NB4 (cell line): ENCODE measurements at places on chromosomes 16 and 17.

DNA sequence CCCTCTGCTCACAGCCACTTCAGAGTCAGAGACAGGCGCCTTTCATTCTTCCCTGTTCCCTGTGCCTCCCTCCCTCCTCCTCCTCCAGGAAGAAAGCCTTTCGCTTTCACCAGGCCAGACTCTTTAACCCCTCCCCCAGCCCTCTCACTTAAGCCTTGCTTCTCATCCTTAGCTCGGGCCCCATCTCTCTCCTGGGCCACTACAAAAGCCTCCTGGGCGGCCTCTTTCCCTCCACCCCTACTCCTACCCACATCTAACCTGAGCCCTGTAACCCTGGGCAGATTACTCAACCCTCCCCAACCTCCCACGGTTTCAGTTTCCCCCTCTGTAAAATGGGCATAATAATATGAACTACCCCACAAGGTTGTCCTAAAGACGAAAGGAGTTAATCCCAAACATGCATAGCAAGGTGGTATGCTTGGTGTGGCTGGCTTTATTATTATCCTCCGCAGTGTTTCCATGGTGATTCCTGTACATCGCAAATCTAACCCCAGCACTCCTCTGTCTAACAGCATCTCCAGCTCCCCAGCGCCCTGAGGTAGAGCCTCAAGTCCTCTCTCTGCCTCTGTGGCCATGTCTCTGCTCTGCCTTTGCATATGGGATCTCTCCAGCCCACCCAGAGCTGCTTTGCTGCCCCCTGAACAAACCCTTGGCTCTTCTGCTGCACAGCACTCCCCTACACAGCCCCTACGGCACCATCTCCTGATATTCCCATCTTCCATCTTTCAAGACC, 17.7 kb downstream of the PIMREG start:
- DNase-seq, result no peak

DNA sequence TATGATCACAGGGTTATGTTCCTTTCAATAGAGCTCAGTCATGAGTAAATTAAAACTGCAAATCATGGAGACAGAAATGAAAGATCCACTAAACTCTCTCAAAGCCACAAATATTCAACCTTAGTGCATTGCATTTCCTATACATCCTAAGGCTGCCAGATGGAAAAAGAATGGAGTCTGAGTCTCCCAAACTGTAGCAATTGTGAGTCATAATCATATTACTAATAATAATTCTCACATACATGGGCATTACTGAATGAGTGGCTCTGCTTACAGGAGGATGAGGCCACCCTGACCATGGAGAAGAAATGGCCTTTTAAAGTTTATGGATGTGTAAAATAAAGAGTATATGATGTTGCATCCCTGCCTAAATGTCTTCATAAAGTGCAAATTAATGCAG, 3.2 kb downstream of the CA10 start:
- DNase-seq, result no peak

DNA sequence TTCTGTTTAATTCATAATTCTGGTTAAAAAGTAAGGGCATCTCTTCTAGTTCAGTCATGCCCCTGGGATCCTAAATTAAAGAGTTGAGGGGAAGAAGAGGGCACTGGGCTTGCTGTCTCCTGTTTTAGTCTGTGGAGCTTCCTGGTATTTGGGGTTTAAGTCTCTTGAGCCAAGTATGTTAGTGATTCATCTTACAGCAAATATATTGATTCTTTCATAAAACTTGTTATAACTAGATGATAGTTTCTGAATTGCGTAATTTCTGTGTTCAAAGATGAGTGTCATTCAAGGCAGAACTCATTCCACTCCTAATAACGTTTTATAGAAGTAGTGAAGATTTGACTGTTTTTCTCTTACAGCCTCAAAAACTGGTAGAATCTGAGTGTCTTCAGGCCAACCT, 1.7 kb downstream of the TXNDC17 start:
- no peak for DNase-seq

- DNase-seq, result no peak
These were observed 55.4 kb downstream of the CREBBP start for GRCh38 chr16:3825103-3825502.

GRCh38 chr17:72794152-72794551, 298.3 kb downstream of the SLC39A11 start:
- no peak for DNase-seq

DNA sequence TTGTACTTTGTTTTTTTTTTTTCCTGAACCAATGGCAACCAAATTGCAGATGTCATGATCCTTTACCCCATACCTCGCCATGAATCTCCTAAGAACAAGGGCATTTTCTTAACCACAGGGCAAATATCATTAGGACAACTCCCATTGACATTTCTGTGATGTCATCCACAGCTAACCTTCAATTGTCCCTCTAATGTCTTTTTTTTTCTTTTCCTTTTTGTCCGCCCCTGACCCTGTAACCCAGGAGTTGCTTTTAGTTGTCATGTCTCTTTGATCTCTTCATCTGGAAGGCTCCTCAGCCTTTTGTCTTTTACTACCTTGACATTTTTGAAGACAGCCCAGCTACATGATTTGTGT, 410 bp upstream of the NAGPA start:
- DNase-seq, result no peak

GRCh38 chr16:80317116-80317515, 223.7 kb upstream of the DYNLRB2 start:
- no peak for DNase-seq

- DNase-seq, result no peak
These were observed 8.8 kb downstream of the RASL10B start for GRCh38 chr17:35740216-35740615.

DNA sequence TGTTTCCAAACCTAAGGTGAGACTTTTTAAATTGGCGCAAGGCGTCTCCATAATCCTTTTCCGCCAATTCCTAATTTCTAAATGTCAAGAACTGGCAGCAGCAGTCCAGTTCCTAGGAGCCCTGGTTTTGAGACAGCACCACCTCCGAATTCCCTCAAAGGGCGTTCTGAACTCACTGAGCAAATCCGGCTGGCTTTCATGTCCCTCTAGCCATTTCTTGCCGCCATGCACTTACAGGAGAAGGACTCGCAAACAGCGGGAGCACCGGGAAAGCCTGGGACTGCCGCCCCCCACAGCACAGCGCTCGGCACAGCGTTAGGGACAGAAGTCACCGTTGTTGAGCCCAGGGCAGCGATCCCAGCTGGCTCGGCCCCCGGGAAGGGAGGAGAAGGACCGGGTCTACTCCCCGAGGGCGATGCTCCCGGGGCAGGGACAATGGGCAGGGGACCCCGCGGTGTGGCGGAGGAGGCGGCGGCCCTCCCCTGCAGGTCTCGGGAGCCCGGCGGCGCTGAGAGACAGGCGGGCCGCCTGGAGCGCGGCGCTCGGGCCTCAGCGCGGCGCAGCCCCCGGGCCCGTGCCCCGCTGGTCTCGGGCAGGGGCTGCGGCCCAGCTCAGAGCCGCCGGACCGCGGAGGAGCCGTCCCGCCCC, 545 bp downstream of the ARHGAP17 start:
- DNase-seq, result peak; percentile 56

DNA sequence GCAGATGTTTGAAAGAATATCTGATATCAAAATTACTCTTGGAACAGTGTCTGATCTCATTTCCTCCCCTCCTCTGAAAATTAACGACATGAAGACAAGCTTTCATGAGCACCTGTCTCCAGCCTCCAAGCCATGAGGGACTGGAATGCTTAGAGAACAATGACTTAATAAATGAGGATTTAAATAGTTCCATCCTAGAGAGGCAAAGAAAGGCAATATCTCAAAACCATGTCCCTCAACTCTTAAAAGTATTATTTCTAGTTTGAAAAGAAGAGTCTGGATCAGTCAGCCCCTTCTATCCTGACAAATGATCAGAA, 137.5 kb downstream of the ANKFN1 start:
- no peak for DNase-seq

DNA sequence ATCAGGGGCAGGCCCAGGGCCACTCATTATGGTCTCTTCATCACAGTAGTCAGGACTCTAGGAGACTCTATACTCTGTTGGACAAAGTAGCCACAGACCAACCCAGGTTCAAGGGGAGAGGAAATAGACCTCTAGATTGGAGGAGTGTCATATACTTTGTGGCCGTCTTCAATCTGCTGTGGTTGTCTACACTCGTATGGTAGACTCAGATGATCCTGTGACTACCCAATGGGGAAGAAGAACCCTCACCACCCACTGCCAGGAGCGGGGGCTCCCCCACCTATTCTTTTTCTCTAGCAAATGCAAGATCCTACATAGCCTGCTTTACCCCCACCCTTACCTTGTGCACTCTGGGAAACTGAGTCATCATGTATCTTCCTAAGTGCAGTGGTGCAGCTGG, 80.5 kb downstream of the KSR1 start:
- DNase-seq, result no peak

DNA sequence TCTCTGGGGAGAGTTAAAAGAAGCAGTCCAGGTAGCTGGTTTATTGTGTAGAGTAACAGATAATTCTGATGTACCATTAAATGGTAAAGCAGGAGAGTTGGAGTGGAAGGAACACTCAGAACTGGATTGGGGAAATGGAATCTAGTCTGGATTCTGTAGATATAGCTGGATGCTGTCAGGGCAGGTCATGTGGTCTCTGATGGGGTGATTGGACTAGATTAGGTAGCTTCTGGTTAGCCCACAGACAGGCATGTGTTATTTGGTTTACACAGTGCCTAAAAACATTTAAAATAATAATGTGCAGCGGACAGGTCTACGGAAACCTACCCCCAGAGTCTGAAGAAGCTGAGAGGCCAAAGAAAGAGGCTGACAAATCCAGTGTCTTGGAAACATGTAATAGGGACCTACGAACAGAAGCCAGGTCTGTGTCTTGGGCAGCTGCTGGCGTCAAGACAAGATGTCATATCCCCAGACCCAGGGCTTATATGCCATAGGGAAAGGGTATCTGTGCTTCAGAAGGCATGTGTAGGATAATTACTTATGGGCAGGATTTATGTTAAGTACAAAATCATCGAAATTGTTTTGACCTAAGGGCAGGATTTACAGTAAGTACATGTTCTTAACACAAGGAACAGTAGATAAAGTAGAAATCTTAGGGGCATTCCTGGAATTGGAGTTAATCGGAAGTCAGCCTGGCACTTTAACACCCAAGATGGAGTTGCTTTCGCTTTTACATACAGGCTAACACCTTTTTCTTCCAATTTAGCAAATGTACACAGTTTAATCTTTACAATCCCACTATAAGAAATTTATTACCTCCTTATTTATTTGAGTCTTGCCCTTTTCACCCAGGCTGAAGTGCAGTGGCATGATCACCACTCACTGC, 12.4 kb downstream of the LUC7L3 start:
- no peak for DNase-seq

- no peak for DNase-seq
These were observed 16.7 kb downstream of the GLYR1 start for GRCh38 chr16:4830408-4830807.

GRCh38 chr17:58487589-58488427, at the start of gene HSF5:
HSF5 (minus strand) TSS chr17:58488408; CDS start chr17:58488274, 134 bp downstream.
- DNase-seq, result no peak

DNA sequence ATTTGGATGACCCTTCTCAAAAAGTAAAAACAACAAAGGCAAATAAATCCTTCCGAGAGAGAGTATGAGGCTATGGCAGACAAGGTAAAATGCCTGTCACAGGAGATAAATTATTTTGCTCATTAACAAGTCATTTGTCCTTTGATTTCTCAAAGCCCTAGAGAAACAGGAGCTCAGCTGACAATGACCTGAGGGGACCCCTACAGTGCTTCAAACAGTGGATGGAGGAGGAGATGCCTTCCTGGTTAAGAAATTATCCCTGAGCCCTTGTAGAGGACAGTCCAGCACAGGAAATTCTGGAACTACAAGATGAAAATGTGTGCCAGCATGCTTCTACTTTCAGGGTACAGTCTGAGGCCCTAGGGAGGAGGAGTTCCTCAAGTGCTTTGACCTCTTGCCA, 24.0 kb upstream of the RHBDL3 start:
- DNase-seq, result no peak

DNA sequence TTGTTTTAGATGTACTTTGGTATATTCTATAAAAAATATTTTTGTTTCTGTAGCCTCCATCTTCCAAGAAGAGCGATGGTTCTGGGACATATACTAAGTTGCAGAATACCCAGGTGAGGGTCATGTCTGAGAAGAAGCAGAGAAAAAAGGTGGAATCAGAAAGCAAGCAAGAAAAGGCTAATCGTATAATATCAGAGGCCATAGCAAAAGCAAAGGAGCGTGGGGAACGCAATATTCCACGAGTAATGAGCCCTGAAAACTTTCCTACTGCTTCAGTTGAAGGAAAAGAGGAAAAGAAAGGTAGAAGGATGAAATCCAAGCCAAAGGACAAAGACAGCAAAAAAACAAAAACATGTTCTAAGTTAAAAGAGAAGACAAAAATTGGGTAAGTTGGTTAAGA, 154.6 kb downstream of the CHD9 start:
- DNase-seq, result no peak

GRCh38 chr17:52145476-52145875, 13.0 kb downstream of the CA10 start:
- DNase-seq, result no peak

DNA sequence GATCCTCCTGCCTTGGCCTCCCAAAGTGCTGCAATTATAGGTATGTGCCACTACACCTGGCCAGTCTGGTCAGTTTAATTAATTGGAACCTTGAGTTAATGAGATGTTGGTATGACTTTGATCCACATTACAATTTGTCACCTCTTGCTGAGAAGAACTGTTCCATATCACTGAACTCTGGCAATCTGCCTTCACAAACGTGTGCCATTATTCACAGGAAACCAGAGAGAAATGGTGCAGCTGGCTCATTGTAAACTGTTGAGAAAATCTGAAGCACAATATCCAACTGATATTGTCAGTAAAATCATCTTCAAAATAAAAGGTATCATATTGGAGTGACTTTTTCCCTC, 39.3 kb upstream of the YPEL2 start:
- no peak for DNase-seq

GRCh38 chr17:80146121-80147034, 550 bp downstream of the EIF4A3 start:
- DNase-seq, result peak; percentile 34

DNA sequence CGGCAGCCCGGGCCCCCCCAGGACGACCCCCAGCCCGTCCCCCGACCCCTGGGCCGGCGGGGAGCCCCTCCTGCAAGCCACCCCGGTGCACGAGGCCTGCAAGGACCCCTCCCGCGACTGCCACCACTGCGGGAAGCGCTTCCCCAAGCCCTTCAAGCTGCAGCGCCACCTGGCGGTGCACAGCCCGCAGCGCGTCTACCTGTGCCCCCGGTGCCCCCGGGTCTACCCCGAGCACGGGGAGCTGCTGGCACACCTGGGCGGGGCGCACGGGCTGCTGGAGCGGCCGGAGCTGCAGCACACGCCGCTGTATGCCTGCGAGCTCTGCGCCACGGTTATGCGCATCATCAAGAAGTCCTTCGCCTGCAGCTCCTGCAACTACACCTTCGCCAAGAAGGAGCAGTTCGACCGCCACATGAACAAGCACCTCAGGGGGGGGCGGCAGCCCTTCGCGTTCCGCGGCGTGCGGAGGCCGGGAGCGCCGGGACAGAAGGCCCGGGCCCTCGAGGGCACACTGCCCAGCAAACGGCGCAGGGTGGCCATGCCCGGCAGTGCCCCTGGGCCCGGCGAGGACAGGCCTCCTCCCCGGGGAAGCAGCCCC, 15.6 kb upstream of the ZFPM1 start:
- peak; percentile 75 for DNase-seq

- DNase-seq, result no peak
These were observed 568 bp upstream of the TNK1 start for GRCh38 chr17:7380321-7380720.

- peak; percentile 49 for DNase-seq
These were observed 47.7 kb downstream of the TK2 start for GRCh38 chr16:66502020-66502913.
